ENCODE measurements at places on chromosomes 5 and 9. TPM values are rescaled to one million over a fixed set of nuclear protein-coding genes. Genes with fewer than 3 reads are reported as not detected.

TNPO1 gene
- 172 TPM for total RNA-seq

GRCh38 chr9:16243798-16244197 is 626.7 kb downstream of the BNC2 start:
- DNase-seq: peak; percentile 26

DNA sequence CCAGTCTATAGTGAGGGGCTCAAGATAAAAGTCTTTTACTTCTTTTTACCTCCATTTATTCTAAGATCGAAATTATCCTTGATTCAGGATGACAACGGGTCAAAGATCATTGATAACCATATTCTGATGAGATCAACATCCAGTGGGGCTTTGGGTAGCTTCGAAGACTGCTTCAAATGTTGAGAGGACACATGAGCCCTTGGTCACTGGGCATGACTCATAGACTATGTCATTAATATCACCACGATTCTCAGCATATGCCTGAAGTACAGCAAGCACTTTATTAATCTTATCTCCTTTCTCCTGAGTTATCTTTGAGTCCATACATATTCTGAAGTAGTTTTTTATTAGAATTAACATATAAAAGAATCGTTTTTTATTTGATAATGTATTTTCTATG is 117.1 kb upstream of the DAB2 start:
- DNase-seq: no peak

DNA sequence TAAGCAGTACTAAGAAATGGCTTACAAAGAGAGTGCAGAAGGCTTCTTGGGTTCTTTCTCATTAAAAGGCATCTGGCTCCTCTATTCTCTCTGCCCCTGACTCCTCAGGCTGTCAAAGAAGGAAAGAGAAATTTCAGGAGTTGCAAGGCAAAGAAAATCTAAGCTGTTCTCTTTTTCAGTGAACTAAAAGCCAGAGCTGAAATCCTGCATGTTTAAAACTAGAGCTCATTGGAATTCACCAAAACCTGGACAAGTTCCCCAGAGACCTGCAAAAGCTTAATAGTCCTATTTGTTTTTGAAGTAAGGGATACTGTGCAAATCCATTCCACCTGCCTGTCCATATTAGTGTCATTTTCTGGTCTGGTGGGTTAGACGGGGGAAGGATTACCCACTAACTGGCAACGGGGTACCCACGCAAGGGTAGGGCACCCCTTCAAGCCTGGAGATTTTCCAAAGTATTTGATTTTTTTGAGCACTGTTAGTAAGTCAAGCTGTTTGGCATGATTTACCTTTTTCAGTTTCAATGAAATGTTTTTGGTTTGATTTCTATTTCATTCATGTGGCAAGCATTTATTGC is 179.3 kb downstream of the FSTL4 start:
- no peak for DNase-seq

DNA sequence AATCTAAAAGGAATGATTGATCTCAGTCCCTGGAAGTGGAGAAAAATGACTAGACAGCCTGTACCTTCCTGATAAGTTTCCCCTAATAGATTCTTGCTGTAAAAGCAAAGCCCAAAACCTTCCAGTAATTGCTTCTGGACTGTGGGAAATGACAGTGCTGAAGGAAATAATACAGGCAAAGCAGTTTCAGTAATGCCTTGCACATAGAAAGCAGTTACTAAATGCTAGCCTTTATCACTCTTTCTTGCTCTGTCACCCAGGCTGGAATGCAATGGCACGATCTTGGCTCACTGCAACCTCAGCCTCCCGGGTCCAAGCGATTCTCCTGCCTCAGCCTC is 50.3 kb downstream of the MAP1B start:
- no peak for DNase-seq

GRCh38 chr9:121398374-121398773 is 28.3 kb upstream of the STOM start:
- no peak for DNase-seq

GRCh38 chr5:110880413-110880812 is 141.6 kb downstream of the SLC25A46 start:
- no peak for DNase-seq

Data from neural crest cell (in vitro differentiated cells).